Liver (tissue), 10 donors: ENCODE measurements at places on chromosomes 13 and 19. TPM values are rescaled to one million over a fixed set of nuclear protein-coding genes. Genes with fewer than 3 reads are reported as not detected.

GRCh38 chr19:58578012-58578925 is 5.1 kb upstream of the MZF1 start:
- no peak for DNase-seq

Gene KASH5
- not detected for total RNA-seq

GRCh38 chr19:18293642-18294466 is 12.4 kb upstream of the JUND start:
- no peak for DNase-seq

- no peak for DNase-seq
These were observed 175.2 kb downstream of the TDRD3 start for GRCh38 chr13:60572003-60572798.

Gene OR10H1
- total RNA-seq = not detected

GRCh38 chr13:113474179-113474578 is 16.3 kb downstream of the DCUN1D2 start:
- no peak for DNase-seq

- DNase-seq = no peak
These were observed 2.0 kb downstream of the KCTD15 start for GRCh38 chr19:33798681-33799111.

DNA sequence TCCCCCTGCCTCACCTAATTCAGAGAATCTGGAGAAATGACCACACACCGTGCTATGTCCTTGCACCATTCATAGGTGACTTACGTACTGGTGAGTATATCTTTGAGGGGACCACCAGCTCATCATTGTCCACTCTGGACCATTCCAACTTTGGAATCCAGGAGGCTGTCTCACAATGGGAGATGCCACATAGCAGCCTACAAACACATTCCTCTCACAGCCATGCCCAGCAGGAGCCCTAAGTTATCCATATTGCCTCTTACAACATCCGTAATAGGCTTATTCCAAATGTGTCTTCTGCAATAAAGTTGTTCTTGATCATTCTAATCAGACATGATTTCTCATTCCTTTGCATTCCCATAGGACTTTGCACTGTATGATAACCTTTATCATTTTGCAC is 436.7 kb downstream of the EFNB2 start:
- DNase-seq = no peak

Gene SLC25A42
- 79.7 TPM for total RNA-seq

DNA sequence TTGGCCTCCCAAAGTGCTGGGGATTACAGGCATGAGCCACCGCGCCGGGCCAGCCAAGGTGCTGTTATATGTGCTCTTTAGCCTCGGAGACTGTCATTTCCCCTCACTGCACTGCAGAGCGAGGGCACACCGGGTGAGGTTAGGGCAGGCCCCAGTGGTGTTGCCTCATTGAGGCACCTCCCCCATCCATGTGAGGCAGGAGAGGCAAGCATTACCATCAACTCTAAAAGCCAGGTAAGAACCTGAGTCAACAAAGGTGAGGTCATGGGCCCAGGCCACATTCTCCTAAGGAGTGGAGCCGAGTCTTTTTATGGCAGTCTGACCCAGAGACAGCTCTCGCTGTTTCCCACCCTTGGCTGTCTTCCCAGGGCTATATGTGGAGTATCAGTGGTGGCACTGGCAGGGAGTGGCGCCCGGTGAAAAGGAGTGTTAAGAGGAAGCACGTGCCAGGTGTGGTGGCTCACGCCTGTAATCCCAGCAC is 10.9 kb downstream of the B3GNT8 start:
- no peak for DNase-seq

- DNase-seq = no peak
These were observed 4.0 kb downstream of the COL5A3 start for GRCh38 chr19:10006335-10006708.

Gene OCEL1
- total RNA-seq = 4.9 TPM

DNA sequence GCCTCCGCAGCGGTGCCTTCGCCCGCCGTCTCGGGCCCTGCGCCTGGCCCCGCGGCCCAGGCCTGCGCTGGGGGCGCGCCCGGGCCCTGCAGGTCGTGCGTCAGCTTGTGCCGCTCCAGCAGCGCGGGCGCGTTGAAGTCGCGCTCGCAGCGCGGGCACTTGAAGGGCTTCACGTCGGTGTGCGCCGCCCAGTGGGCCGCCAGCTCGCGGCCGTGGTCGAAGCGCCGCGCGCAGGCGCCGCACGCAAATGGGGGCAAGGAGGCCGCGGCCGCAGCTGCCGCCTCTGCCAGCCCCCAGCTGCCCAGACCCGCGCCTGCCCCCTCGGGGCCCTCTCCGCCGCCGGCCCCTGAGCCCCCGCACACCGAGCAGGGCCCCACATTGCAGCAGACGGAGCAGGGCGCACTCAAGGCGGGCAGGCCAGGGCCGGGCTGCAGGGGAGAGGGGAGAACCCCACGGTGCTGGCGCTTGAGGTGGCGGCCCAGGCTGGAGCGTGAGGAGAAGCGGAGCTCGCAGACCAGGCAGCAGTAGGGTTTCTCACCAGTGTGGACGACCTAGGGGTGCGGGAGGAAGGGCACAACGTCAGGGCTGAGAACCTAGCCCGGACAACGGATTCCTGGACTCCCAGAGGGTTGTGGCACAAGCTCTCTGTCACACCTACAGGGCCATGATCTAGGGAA is 6.1 kb downstream of the FIZ1 start:
- DNase-seq = no peak

Gene TTC9B
- not detected for total RNA-seq

DNA sequence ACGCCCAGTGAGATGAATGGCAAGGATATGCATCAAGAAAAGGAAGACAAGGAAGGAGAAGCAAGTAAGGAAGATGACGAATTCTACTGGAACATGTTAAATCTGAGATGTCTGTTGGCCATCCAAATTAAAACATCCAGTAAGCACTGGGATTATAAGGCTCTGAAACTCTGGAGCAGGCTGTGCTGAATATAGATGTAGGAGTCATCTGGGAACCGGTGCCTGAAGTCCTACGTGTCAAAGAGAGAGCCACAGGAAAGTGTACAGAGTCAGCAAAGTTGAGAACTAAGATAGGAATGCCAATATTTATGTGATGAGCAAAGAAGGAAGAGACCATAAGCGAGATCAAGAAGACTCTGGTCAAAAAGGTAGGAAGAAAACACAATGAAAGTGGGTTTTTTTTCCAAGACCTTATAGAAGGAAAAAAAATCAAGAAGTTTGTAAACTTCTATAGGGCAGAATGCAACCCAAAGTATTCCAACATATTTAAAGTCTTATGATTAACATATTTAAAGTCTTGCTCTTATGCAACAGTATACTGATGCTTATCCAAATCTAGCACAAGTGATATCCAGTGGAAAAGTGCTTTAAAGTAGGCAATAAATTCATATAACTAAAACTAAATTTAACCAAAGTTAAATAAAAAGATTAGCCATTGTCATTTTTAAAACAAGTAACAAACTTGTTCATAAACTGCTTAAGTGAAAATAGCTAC is 51.2 kb upstream of the EEF1AKMT1 start:
- DNase-seq = no peak

- no peak for DNase-seq
These were observed 242.4 kb downstream of the KLF12 start for GRCh38 chr13:73891805-73892204.

GRCh38 chr13:44605721-44606120 is 29.6 kb upstream of the TSC22D1 start:
- DNase-seq = no peak

DNA sequence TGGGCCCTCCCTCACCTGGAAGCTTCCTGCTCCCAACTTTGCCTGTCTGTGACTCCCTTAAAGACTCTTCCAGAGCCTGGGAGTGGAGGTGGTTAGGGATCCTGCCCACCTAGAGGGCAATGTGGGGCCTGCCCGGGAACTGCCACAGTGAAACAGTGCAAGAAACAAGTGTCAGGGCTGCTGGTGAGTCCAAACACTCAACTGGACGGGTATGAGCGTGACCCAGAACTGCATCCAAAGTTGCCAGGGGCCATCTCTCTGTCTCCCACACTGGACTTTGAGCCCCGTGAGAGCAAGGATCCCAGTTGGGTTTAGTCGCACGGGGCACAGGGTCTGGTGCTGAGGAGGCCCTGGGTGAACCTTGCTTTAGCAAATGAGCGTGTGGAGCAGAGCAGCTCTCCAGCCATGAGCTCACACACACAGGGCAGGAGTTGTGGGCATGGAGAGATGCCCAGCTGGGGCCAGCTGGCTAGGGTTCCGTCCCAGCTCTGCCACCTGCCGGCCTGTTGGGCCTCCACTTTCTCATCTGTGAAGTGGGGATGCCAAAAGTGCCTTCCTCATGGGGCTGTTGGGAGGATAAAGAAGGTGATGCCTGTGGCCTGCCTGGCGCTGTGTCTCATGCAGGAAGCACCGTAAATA is 2.8 kb upstream of the NUMBL start:
- no peak for DNase-seq

GRCh38 chr13:102951808-102952207 is 106.0 kb downstream of the ERCC5 start:
- DNase-seq = no peak

Gene FCER2
- total RNA-seq = not detected

Gene ERVK3-1
- total RNA-seq = 28.0 TPM

DNA sequence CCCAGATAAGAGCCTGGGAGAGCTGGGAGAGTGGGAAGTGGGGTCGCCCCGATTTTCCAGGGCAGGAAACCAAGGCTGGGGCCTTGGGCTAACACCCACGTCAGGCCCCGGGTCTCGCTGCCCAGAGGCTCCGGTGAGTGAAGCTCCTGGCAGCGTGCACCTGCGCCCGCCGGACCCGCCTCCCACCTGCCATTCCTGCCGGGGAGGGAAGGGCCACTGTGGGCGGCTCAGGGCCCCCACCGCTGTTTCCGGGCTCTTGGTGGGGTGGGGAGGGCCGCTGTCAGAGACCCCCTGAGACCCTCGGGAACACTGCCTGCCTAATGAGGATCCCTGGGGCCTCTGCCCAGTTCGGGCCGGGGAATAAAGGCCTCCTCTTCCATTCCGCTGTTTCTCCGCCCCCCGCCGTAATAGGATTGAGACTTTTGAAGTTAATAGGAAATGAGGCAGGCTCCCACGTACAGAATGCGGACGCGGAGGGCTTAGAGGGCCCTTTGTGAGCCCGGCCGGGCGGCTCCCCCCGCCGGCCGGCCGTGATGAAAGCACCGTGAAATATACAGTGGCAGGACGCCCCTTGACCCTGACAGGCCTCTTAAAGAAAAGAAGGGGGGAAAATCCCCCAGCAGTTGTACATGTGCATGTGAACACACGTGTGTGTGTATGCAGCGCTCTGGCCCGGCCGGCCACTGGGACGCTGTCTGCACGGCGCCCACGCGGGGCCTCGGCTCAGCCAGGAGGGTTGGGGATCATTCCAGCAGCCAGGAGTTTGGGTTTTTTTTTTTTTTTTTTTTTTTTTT is 33.2 kb downstream of the EFNA2 start:
- DNase-seq = no peak

DNA sequence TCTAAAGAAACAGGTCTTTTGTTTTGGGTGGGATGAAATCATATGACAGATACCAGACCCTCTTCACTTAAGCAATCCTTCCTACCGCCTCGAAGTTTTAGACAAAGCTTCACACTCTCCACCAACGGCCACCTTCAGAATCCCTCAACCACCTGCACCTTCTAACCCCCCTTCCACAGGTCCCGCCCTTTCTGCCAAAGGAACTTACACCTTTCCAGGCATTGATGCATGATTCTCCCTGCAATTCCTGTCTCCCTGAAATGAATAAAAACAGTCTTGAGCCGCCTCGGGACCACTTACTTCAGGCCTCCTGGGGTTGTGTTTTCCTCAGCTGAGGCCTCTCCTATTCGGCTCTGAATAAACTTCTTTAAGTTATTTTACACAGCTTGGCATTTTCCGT is 859 bp downstream of the ZNF433 start:
- no peak for DNase-seq

DNA sequence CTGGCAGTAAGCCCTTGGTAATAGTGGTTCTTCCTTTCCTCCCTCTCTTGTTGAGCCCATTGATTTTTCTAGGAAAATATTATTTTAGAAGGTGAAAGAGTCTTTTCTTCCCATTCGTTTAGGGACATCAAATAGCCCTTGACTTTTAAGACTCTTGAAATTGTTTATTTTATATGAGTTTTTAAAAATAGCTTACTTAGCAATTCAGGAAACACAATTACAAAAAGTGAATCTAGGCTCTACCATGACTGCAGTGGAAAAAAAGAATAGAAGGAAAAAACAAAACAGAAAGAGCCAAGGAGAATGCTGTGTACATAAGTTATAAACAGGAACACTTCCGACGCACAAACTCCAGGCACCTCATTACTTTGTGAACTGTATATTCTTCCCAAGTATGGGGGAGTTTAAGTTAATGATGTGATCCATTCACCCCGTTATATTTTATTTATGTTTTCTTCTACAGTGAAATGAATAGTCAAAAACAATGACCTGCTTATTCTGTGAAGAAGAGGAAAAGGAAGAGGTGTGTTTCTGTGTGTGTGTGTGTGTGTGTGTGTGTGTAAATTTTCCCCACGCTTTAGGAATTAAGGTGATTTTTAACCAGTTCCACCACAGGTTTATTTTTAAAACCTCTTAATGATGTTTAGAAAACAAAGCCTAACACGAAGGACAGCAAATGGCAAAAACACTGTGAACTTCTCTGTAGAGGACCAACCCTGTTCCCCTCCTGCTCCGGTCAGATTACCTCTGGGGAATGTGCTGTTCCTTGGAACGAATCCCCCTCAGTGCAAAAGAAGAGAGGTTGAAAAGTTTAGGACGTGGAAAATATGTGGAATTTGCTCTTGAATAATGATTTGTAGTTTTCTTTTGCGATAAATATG is 266.3 kb downstream of the KLF5 start:
- no peak for DNase-seq

DNA sequence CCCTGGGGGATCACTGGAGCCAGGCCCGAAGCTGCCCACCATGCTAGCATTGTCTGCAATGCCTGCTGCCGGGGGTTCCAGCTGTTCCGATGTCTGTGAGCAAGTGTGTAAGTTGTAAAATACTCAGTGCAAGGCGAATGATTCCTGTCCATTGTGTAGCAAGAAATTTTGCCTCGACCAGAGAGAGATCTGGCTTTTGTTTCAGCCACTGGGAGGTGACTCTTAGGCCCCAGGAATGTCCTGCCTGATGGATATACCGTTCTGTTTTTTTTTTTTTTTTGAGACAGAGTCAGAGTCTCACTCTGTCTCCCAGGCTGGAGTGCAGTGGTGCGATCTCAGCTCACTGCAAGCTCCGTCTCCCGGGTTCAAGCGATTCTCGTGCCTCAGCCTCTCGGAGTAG is 7.3 kb upstream of the GADD45B start:
- no peak for DNase-seq

DNA sequence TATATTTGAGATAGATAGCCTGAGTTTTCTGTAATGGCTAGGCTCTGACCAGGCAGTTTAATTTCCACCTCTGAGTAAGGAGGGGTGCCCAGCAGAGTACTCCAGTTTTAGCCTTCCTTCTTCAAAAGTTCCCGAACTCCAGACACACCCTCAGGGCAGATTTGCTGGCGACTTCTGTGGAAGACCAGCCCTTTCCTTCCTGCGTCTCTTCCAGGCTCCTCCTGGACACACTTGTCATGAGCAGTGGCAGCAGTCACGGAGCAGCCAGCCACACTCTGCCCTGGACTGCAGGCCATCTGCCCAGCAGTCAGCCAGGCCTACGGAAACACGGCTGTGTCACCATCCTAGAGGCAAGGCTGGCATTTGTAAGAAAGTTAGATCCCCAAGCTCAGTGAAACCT is 6.6 kb upstream of the FLT1 start:
- no peak for DNase-seq

Gene CC2D1A
- total RNA-seq = 7.4 TPM
